ENCODE measurements at places on chromosomes 11 and 22.

- DNase-seq, result no peak
Observed at GRCh38 chr11:8709002-8709672, 26.5 kb downstream of the RPL27A start.

- DNase-seq, result no peak
Observed at GRCh38 chr11:89181111-89181510, 3.4 kb downstream of the TYR start.

DNA sequence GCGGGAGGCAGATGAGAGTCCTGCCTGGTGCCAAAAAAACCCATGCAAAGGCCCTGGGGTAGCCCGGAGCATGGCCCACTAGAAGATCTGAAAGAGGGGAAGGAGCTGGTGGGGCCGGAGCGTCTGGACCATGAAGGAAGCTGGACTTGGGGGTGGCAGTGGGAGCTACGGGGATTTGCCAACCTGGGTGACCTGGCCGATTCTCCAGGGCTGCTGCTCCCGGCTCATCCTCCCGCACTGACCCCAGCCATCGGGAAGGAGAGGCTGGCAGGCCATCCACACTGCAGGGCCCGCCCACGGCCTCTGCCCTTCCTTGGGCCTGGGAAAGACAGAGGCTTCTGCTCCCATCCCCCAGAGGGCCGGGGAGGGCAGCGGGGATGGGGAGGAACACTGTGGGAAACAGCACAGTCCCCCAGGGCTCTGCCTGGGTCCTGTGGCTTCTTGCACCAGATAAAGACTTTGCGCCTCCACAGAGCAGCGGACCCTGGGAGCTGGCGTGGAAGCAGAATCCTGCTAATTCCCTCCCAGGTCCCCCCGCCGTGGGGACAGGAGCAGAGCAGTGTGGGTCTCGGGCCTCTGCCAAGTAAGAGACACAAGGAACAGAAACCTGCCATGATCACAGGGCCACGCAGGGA is 87.1 kb upstream of the LINC01488 start:
- no peak for DNase-seq

- DNase-seq, result no peak
Observed at GRCh38 chr11:66970807-66971442, 4.2 kb upstream of the C11orf86 start.

GRCh38 chr22:40243891-40244290 is 66.2 kb downstream of the TNRC6B start:
- DNase-seq, result no peak

DNA sequence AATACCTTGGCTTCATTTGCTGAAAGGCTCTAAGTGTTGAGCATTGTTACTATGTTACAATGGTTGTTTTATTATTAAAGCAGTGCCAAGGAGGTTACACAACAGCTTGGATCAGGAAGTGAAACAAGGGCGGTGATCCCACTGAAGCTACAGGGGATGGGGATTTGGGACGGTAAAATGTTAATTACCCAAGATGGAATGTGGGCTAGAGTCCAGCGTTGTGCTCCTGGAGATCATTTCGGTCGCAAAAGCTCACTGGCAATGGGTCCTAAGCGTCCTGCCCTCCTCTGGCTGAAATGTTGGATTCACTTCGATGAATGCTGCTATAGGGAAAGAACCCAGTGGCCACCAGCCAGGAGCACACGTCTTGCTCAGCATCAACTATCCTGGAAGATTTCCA is 48.3 kb downstream of the FAM83F start:
- DNase-seq, result no peak

DNA sequence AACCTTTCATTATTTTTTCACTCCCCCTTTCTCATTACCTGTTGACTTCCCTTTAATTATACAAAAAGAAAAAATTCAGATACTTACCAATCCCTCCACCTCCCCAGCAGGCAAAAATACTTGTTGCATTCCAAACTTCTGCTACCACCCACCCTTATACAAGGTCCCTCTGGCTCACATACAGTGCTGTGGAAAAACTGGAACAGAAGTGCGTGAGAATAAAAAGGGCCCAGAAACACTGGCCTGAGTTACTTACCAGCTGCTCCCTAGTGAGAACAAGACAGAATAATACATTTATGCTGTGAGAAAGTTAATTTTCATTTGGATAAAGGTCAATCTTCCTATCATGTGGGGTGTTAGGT is 46.9 kb upstream of the RAPSN start:
- DNase-seq, result no peak

DNA sequence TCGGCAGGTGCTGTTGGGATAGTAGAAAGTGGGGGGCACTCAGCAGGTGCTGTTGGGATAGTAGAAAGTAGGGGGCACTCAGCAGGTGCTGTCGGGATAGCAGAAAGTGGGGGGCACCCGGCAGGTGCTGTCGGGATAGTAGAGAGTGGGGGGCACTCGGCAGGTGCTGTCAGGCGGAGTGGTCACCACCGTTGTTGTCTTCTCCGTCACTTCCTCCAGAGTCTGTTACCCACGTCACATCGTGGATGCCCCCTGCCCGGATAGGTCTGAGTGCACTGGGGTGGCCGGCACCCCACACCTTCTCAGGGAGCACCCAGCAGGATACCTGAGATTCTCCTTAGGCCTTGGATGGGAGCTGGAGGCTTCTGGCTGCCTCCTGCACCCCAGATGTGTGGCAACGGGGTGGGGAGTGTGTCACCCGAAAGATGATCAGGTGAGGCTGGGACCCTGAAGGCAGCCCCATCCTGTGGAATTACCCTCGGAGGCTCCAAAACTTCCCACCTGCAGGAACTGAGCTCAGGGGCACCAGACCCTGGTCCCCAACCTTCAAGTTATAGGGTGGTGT is 24.1 kb upstream of the KRTAP5-7 start:
- DNase-seq, result no peak

GRCh38 chr11:9651481-9651880 is 12.4 kb upstream of the SWAP70 start:
- DNase-seq, result no peak

DNA sequence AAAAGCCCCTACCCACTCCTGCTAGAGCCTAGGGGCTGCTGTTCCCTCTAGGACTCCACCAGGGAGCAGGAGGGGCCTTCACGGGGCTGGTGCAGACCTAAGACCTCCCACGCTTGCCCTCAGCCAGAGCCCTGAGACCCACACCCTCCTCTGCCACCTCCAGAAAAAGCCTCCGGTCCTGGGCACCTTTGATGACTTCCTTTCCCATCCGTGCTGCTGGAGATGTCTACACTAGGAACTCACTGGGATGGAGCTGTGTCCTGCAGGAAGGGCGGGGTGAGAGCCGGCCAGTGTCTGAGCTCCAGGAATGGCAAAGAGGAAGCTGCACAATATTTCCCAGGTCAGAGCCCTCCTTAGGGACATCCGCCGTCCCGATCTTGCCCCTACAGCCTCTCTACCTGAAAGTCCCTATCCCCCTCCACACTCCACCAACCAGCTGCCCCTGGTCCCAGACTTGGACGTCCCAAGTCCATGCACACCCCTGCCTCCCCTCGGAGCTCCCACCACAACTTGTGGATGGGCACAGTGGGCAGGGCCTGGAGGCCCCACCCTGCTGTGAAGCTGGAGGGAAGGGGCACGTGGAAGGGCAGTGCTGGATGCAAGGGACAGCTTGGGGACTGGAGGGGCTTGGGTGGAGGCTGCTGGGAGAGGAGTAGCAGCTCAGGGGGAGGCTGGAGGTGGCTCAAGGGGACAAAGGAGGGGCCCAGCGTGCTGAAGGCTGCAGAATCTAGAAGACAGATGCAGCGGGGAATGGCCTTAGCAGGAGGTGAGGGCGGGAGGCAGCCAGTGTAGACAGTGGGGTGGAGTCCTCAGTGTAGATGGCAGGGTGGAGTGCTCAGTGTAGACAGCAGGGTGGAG is 13.5 kb upstream of the LRP5 start:
- DNase-seq, result no peak

- no peak for DNase-seq
Observed at GRCh38 chr11:64226507-64227051, 505 bp downstream of the NUDT22 start.

- no peak for DNase-seq
Observed at GRCh38 chr11:69351460-69351859, 57.5 kb downstream of the MYEOV start.

GRCh38 chr11:67153971-67154370 is 34.9 kb downstream of the KDM2A start:
- no peak for DNase-seq

DNA sequence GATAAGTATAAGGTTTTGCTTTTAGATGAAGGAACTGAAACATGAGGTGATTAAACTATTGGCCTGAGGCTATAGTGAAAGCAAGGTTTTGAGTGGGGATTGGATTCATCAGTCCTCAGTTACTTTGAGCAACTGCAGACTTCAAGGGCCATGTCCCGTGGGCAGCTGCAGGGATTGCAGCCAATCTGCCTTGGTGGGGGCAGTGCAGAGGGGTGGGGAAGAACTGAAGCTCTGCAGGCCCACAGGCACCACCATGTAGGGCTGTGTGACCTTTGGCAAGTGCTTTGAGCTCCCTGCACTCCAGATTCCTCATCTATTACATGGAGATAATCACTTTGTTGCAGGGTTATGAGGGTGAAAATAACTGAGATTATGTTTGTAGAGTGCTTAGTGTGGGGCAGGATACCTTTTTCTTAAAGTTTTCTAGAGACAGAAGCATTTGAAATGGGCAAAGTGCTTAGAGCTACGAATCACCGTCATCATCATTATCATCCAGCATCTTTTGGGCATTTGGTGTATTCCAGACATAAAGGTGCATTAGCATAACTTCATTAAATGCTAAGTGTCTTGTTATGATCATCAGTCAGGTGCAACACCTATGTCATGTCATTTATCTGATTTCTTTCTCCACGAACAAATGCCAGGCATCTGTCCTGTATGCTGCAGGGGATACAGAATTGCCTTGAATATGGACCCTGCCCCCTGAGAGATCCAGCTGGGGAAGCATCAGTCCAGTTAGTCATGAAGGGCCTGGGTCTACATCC is 72.1 kb upstream of the TENM4 start:
- DNase-seq, result no peak

DNA sequence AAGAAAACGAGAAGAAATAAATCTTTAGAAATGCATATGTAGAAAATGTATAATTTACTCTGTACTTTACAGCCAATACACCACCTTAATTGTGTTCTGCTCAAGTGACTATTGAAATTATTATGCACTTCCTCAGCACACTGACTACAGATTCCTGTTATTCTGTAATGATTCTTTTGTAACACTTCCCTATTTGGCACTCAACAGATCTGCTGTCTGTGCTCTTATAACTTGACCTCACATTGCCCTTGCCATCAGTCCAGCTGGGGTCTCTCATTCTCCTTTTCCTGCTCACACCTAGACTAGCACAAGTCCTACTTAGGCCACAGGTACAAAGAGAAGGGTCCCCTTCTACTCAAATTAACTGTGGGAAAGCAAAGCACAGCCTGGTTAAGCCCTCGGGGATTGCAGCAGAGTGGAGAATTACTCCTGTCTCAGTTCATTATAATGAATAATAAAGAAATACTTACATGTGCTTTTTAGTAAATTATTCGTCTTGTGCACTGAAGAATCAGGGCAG is 860.4 kb downstream of the OPCML start:
- DNase-seq, result no peak

- peak; percentile 36 for DNase-seq
Observed at GRCh38 chr11:1202776-1203504, 19.9 kb upstream of the MUC5B start.
